ENCODE measurements at places on chromosomes 13 and 19.

GRCh38 chr19:18013210-18014111 lies 5.5 kb downstream of the ARRDC2 start:
- no peak for DNase-seq

DNA sequence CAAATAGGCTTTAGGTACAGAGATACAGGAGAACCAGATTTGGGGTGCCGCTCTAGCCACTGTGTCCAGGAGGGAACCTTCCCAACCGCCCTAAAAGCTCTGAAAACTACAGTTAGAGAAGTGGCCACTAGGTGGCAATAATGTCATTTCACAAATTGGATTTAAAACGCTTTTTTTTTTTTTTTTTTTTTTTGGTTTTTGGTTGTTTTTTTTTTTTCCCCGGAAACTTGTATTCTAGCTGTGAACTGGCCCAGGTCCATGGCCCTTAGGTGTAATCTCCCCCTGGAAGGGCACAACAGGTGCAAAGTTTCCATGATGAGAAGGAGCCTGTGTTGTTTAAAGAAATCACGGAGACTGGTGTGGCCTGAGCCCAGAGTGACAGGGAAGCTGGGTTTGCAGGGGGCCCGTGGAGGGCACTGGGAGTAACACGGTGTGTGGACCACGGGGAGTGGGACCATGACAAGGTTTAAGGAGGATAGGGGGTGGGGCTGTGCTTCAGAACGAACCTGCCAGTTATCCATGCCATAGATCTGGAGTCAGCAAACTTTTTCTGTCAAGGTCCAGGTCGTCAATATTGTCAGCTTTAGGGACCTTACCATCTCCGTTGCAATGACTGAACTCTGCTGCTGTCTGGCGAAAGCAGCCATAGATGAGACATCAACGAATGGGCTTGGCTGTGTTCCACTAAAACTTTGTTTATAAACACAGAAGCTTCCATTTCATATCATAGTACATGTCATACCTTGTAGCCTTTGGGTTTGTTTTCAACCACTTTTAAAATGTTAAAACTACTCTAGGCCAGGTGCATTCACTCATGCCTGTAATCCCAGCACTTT lies 10.1 kb downstream of the OR1I1 start:
- DNase-seq: peak; percentile 20

DNA sequence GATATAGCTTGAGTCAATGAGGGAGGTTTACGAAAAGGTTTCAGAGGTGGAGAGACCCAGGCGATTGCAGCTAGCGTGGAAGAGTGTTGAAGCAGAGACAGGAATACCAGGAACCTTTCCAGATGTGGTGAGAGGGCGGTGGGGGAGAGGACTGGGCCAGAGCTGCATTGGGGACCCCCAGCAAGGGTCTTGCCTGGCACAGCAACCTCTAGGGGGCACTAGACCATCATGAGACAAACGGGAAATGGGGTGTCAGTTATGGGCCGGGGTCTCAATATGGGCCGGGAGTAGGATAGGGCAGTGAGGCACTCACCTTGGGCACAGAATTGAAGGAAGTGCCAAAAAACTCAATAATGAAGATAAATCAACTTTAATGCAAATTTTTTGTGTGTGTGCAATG lies 2.1 kb upstream of the LRP3 start:
- no peak for DNase-seq

- no peak for DNase-seq
Measured at GRCh38 chr19:9060564-9061340, 26.1 kb upstream of the OR1M1 start.

- no peak for DNase-seq
Measured at GRCh38 chr19:15142313-15142712, 35.1 kb downstream of the SYDE1 start.

- DNase-seq: no peak
Measured at GRCh38 chr13:86986448-86986847, 684.7 kb upstream of the SLITRK5 start.

DNA sequence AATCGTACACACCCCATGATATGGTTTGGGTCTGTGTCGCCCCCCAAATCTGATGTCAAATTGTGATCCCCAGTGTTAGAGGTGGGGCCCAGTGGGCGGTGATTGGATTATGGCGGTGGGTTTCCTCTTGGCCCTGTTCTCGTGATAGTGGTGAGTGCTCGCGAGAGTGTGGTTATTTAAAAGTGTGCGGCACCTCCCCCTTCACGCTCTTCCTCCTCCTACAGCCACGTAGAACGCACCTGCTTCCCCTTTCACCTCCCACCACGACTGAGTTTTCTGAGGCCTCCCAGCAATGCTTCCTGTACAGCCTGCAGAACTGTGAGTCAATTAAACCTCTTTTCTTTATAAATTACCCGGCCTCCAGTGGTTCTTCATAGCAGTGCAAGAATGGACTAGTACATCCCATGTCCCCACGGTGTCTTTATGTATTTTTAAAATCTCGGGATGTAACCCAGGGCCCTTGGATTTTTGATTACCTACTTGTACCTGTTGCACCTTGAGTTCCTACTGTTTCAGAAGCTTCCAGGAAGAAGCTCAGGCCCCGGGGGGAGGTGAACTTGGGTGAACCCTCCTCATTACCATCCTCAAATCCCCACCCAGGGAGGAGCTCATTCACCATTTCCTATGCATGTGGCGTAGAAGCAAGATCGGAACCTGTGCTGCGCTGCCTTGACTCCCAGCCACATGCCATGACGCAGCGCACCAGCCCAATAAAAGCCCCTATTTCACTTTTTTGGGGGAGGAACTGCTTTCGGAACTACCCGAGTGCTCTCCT lies 52.4 kb downstream of the TEX29 start:
- DNase-seq: no peak

GRCh38 chr19:35717665-35718344 lies at the start of gene KMT2B:
Gene KMT2B, plus strand, starts transcription at chr19:35718003. Its CDS starts 16 bp downstream, at chr19:35718019.
- no peak for DNase-seq

- no peak for DNase-seq
Measured at GRCh38 chr19:57280962-57281400, 696 bp downstream of the ZNF460 start.

All from activated CD8-positive, alpha-beta memory T cell treated with anti-CD3 and anti-CD28 coated beads for 4 hours (primary cell).